ENCODE measurements at places on chromosomes 11 and 22.

GRCh38 chr22:37677493-37677974 lies 2.1 kb downstream of the LGALS1 start:
- no peak for DNase-seq

DNA sequence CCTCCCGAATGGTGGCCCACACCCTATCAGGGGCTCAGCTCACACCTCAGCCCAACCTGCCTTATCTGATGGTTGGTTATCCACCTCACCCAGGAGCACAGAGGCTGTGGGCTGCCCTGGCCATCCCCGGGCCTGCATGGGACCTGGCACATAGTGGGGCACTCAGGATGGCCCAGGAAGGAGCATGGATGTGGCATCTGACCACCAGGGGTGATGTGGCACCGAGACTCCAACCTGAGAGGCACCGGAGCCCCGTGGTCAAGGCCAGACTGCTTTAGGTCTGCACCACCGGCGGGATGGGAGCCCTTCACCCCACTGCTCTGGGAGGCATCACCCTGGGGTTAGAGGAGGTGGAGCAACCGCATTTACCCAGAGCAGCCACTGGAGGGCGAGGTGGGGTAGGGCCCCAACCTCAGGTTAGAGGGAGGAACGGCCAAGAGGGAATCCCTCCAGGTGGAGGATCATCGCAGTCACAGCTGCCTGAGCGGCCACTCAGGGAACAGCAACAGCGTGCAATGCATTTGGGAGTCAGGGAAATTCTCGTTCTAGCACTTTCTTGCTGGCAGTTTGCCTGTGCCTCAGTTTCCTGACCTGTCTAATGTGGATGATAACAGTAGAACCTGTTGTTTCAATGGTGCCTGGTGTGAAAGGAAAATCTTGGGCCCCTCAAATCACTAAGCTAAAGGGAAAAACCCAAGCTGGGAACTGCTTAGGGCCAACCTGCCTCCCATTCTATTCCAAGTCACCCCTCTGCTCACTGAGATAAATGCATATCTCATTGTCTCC lies 52.9 kb upstream of the CARS1 start:
- DNase-seq: peak; percentile 7

GRCh38 chr11:636511-637332 lies at the start of gene DRD4:
TSS of gene DRD4 (plus strand) at chr11:637269. CDS start at chr11:637305, 36 bp downstream.
- no peak for DNase-seq

DNA sequence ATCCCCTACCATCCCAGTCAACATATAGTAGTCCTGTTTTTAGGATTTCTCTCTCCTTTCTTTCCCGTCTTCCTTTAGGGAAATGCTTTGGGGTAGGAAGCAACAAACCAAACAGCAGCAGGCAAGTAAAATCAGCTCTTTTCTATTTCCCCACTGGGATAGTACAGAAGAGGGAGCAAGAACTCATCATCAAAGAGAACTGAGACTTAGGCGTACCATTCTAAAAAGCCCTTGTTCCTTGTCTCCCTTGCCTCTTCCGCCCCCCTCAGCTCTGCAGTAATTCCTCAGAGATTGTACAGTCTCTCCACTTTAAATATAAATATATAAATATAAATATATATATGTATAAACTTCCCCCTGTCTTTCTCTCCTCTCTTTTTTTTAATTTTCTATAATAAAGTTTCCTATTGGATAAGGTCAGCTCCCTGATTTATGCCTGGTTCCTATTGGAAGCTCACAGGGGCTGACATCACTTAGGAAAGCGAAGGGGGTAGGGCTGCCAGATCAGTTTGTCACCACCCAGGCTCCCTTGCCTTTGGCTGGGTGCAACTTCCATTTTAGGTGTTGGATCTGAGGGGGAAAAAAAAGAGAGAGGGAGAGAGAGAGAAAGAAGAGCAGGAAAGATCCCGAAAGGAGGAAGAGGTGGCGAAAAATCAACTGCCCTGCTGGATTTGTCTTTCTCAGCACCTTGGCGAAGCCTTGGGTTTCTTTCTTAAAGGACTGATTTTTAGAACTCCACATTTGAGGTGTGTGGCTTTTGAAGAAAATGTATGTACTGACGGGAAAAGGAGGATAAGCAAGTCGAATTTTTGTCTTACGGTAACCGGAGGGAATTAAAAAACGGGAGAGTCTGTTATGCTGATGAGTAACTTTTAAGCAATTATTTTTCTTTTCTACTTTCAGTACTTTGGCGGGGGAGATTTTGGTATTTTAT lies at the start of gene CTNND1:
TSS of gene CTNND1 (plus strand) at position 502 of the 934 bp plus-strand sequence. CDS start 29,677 bp downstream, outside the sequence.
- no peak for DNase-seq

- DNase-seq: no peak
Observed at GRCh38 chr11:2211113-2211971, 39.7 kb upstream of the TH start.

DNA sequence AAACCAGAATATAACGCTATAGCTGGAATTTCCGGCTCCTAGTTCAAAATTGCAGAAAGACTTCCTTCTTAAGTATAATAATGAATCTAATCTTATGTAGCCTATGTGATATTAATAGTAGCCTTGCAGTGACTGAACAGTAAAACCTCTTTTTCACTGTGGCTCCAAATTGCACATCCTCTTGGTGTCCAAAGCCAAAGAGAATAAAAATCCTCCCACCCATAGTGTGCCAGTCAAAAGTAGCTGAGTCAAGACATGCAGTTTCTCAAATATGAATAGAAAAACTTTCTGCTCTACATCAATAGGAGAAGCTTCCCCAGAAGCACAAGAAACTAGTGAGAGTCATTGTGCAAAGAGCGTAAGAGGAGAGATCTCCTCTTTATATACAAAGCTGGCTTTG lies 76.0 kb upstream of the PICALM start:
- DNase-seq: no peak

- no peak for DNase-seq
Observed at GRCh38 chr11:127592371-127592770, 591.8 kb upstream of the KIRREL3 start.

DNA sequence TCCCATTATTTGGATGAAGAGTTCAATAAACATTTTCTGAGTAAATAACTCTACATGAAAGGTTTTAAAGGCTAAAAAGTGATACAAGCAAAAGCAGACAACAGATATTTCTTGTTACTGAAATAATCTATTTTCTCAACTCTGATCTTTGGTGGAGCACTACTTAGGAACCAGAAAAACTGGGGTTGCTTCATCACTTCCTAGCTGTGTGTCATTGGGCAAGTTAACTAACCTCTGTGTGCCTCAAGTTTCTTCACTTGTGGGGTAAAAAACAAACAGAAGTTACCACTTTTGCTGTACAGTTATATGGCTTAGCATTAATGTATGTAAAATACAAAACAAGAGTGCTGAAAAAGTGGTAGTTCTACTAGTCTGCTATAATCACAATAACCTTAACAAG lies 5.6 kb downstream of the MAPK1 start:
- DNase-seq: no peak

DNA sequence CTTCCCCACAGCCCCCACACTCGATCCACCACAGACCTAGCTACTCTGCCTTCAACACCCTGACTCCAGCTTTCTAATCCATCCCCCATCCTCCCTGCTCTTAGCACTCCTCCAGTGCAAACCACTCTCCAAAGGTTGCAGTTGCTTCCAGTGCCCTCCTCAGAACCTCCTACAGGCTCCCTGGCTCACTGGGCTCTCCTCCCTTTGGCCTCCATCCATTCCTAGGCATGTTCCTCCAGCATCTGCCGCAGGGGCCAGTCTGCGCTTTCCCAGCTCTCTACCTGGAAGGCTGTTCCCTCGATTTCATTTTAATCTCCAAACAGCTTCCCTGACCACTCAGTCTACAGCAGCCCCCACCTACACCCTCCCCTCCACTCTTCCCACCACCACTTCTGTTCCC lies 133.8 kb downstream of the SPATA19 start:
- no peak for DNase-seq

GRCh38 chr22:25025491-25026400 lies 73.2 kb downstream of the KIAA1671 start:
- DNase-seq: no peak

DNA sequence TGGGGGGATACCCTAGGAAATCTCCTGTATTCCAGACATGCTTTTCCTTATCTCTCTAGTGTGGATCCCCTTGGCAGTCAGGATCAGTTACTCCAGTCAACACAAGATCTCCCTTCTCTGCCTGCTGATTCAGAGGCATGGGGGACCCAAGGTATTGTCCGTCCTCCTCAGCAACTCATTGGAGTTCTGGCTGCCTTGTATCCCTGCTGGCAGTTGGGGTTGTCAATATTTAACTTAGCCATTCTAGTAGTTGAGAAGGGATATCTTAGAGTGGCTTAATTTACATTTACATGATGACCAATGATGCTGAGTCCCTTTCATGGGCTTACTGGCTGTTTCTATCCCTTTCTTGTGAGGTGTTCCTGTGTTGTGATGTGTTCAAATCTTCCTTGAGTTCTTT lies 74.2 kb downstream of the GRK3 start:
- DNase-seq: no peak

GRCh38 chr11:93570759-93571413 lies 27.7 kb upstream of the SMCO4 start:
- no peak for DNase-seq

DNA sequence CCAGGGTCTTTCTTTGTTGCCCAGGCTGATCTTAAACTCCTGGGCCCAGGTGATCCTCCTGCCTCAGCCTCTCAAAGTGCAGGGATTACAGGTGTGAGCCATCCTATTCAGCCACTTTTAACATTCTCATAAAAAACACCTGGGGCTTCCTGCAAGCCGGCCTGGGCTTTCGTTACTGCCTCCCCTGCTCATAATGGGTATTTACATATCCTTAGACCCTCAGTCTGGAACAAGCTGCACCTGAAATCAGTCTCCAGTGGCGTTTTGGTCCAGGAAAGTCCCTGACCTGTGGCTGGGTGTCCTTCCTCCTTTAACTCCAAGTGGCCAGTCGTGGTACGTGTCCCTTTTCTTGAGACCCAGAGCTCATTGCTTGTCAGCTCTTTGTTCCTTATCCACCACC lies 320.7 kb downstream of the TMEM135 start:
- DNase-seq: no peak

DNA sequence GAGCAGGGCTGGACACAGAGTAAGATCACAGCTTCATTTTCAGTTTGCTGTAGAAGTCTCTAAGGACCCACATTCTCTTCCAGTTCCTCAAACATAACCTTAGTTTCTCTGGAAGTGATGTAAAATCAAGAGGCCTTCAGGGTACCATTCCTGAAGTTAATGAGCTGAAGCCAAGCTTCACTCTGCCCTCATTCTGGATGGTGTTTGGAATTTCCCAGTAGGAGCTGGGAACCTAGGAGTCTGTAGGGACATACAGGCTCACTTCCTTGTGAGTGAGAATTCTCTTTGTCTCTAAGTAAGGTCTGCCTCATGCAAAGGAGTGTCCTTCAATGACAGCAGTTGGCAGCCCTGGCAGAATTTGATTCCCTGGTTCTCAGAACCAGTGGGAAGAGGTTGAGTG lies 142.4 kb upstream of the NARS2 start:
- DNase-seq: no peak

- DNase-seq: no peak
Observed at GRCh38 chr11:10323793-10324170, 18.9 kb downstream of the ADM start.

- DNase-seq: no peak
Observed at GRCh38 chr22:43343670-43344519, 723 bp upstream of the SCUBE1 start.

DNA sequence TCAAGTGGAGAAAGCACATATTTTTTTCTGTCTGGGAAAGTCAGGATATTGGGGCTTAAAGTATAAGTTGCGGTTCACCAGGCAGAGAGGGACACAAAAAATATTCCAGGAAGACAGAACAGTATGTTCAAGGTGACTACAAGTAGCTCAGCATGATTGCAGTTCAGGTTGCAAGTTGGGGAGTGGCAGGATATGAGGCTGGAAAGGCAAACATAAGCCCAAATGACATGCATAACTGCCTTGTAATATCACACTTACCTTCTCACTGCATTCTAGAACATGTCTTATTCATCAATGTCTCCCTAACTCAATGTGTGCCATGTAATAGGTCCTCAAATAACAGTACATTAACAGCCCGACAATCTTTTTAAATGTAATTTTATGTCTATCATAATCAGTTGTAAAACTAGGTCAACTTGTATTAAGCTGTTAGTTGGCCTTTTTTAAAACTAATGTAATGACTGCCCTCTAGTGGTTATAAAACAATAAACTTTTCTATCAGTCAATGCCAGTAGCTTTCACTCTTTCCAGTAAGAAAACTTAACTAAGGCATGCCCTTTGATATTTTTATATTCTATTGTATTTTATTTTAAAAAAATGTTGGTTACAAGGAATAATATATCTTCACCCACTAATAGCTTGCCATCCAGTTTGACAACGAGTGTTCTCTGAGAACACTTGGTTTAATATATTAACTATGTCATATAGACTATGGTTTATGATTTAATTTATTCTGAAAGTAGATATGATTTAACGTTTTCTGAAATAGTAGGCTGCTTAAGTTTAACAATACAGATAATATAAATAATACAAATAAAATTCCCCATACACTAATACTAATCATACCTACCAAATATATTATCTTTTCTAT lies 39.4 kb upstream of the CFAP300 start:
- DNase-seq: no peak

GRCh38 chr11:74325649-74326645 lies 14.5 kb upstream of the P4HA3 start:
- no peak for DNase-seq

- no peak for DNase-seq
Observed at GRCh38 chr11:117819096-117820040, 5.2 kb downstream of the FXYD2 start.

GRCh38 chr22:39282645-39283321 lies 36.6 kb downstream of the RPL3 start:
- no peak for DNase-seq

DNA sequence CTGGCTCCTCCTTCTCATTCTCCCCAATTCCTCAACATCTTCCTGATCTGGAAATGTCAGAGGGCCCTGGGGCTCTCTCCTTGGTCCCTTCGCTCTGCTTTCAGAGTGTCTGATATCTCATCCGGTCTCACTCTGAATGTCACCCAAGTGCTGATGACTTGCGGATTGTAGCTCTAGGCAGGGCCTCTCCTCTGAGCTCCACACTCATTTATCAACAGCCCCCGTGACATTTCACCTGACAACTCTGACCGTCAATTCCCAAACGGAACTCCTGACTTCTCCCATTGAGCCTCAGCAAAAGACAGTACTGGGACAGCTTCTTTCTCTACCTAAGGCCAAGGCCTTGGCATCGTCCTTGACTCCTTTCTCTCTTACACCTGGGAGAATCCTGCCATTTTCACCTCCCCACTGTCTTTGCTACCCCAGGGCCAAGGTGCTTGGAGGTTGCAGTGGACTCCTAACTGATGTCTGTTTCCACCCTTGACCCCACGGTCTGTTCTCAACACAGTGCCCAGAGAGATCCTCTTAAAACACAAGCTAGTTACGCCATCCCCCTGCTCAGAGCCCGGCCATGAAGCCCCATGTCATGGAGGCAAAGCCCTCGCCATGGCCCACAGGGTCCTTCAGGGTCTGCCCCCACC lies 57.5 kb upstream of the THY1 start:
- DNase-seq: no peak

GRCh38 chr11:87743007-87743406 lies 432.2 kb downstream of the RAB38 start:
- no peak for DNase-seq

DNA sequence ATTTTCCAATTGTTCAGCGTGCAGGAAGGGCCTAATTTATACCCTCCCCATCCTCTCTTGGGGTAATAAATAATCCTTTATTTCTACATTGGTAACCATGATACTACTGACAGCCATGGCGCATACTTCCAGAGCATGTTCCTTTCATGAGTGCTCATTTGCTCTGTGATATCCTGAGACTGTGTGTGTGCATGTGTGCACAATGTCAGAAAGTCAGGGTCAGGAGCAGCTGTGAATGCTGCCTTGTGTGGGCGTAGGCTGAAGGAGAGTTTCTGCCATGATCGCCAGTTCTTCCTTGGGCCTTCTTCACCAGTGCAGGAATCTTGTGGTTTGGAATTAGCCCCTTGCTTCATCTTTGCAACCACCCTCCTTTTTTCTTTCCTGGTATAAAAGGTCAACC lies 10.2 kb downstream of the TUBA8 start:
- no peak for DNase-seq
